ENCODE measurements at places on chromosomes 2 and 18.

DNA sequence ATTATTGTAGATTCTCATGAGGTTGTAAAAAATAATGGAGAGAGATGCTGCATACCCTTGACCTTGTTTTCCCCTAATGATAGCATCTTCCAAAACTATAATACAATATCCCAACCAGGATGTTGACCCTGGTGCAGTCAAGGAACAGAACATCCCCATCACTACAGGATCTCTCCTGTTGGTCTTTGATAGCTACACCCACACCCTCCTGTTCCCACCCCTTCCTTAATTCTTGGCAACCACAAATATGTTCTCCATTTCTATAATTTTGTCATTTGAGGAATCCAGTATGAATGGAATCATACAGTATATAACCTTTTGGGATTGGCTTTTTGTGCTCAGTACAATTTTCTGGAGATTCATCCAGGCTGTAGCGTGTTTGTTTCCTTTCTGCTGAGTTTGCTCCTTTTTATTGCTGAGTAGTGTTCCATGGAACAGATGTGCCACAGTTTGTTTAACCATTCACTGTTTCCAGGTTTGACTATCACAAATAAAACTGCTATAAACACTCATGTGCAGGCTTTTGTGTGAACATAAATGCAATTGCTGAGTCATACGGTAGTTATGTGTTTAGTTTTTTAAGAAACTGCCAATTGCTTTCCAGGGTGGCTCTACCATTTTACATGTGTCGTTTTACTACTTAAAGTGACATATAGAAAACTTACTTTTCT lies 22.2 kb downstream of the MCFD2 start:
- DNase-seq: no peak

DNA sequence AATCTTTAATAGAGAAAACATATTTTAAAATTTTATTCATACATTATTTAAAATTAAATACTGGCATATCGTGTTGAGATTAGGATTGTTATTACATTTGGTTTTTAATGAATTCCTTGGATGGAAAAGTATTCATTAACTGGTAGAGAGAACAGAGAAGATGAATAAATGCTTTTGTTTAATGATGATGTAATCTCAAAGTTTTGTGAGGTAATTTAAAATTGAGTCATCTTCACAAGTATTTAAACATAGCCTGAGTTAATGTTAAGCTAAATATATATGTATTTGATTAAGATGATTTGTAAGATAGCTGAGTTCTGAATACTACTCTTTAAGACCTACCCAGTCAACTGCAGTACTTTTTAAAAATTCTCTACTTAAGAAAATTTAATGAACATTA lies 713.4 kb upstream of the VRK2 start:
- no peak for DNase-seq

GRCh38 chr2:27804146-27804545 lies 32.6 kb downstream of the MRPL33 start:
- DNase-seq: no peak

DNA sequence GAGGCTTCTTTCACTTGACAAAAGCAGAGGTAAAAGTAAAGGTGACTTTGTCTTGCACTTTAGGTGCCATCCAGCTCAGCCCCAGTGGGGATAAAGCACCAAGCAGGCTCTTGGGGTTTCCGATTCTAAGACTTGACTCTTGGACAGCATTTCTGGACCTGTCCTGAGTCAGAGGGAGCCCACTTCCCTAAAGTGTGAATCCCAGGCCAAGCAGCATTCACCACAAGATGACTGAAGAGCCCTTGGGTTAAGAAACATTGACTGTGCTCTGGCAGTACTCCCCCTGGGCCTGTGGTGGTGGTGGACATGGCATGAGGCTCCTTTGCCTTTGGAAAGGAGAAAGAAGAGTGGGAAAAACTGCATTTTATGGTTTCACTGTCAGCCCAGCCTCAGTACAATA lies 638.0 kb upstream of the VRK2 start:
- no peak for DNase-seq

- DNase-seq: no peak
These were observed 74.7 kb upstream of the TMEM200C start for GRCh38 chr18:5969989-5970403.

GRCh38 chr2:192236136-192236535 lies 41.4 kb upstream of the TMEFF2 start:
- no peak for DNase-seq

- DNase-seq: no peak
These were observed 111.1 kb downstream of the COL4A4 start for GRCh38 chr2:227052879-227053278.

GRCh38 chr2:36361396-36361795 lies 5.8 kb downstream of the CRIM1 start:
- DNase-seq: no peak

DNA sequence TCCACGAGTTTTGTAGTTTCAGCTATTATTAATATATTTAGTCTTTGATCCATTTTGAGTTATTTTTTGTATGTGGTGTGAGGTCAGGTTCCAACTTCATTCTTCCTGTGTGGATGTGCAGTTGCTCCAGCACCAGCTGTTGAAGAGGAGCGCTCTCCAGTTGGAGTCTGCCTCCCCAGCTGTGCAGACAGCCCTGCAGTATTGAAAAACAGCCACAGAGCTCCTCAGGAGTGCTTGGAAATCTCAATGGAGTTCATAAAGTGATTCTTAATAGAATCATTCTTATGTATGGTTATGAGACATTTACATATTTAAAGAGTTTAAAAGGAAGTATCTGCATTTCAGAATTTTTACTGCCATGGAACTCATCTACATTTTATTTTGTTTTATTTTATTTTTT lies 17.3 kb downstream of the DGKD start:
- DNase-seq: peak; percentile 49

DNA sequence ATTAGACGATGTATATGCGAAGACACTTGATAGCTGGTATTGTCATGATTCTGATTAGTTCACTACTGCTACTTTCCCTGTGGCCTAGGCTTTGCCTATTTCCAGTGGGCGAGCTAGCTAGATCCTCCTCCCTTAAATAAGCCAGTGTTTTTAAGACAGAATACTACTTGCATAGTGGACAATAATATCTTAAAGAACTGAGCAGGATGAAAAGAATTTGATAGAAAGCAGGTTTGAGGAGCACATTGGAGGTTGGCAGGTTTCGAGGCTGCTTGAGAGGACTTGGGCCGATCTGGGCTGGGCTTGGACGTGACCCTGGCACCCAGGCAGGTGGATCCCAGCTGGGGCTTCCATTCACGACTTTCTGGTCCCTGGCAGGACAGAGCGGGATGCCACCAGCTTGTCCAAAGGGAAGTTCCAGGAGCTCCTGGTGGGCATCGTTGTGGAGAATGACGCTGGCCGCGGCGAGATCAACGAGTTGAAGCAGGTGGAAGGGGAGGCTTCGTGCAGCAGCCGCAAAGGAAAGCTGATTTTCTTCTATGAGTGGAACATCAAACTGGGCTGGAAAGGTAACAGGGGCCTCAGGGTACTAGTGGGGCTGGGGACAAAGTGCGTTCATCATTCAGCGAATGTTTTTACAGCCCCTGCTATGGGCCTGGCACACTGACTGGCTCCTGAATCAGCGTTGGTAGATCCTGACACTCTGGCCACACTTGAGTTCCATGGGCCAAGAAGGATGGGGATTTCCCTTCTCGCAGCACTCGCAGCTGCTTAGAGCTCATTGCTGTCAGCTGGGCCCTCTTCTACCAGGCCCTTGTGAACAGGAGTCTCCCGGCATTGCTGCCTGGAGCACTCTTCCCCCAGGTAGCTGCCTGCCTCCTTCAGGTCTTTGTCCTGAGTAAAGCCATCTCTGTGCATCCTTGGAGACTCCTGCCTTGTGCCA lies 16.9 kb downstream of the C2orf74 start:
- no peak for DNase-seq

DNA sequence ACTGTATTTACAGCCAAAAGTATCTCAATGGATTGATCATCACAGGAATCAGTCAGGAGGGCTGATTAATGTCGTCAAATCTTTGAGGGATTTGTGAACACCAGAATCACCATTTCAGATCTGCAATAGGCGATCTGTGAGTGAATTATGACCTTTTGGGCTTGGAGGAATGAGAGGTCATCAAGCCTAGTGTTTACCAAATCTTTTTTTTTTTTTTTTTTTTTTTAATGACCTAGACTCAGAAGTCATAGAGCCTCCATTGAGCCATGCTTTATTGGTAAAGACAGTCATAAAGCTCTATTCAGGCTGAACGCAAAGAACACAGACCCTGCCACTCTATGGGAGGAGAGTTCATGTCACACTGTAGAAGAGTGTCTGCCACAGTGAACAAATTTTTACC lies 97.7 kb downstream of the SOCS6 start:
- DNase-seq: no peak

DNA sequence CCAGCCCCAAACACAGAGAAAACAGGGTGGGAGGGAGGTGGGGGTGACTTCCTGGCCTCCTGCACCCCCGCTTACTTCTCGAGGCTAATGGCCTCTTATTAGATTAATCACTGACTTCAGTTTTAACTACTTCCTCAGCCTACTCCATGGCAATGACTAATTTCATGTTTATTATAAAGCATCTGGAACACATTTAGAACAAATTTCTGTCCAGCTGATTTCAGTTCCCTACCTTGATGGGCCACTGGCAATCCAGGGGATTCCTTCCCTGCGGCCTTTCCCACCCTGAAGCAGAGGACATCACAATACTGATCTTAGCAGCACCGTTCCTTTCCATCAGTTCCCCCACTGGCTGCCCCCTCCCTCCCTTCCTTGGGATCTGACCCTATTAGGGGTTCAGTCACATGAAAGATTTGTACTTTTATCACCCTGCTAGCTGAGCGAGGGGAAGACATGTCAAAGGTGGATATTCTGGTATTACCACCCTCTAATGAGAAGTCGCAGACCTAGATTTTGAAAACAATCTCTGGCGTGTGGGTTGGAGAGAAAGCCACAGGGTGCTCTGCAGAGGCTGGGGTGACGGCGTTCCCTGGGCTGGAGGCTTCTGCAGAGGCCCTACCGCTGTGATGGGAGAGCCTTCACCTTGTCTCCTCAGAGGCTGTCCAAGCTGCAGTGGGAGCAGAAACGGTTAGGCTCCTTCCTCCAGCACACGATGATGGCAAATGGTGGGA lies 67.6 kb downstream of the KIAA2012 start:
- no peak for DNase-seq

- no peak for DNase-seq
These were observed 27.6 kb downstream of the MLPH start for GRCh38 chr2:237514474-237515130.

DNA sequence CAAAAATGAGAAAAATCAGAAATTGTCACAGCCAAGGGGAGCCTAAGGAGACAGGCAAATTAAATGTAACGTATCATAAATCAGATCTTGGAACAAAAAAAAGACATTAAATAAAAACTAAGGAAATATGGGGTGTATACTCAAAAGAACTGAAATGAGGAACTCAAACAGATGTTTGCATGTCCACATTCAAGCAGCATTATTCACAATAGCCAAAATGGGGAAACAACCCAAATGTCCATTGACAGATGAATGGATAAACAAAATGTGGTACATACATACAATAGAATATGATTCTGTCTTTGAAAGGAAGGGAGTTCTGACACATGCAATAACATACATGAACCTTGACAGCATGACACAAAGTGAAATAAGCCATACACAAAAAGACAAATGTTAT lies 155.8 kb upstream of the KLF7 start:
- DNase-seq: no peak
